Osteocyte (in vitro differentiated cells): ENCODE measurements at places on chromosomes 1 and 21. TPM values are rescaled to one million over a fixed set of nuclear protein-coding genes. Genes with fewer than 3 reads are reported as not detected.
A peak's percentile ranks its signal among the peaks of the same experiment; 100 is the strongest.

DNA sequence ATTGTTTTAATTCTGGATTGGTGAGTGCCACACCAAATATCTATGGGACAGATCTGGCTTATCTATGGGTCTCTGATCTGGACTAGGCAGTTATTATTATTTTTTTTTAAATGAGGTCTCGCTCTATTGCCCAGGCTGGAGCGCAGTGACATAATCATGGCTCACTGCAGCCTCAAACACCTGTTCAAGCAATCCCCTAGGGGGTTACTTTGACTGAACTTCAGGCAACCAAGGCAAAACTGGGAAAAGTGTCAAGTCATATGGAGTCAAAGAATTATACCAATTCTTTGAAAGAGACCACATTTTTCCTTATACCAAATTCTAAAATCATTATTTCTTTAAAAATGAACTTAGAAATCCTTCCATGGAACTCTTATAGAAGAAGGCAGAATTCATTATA lies 129.1 kb upstream of the HOOK1 start:
- no peak for DNase-seq
- no peaks in the 10 kb centered on the region for H3K36me3 ChIP-seq
- H3K27ac ChIP-seq = no peak overlapping the region
- no peak overlapping the region for H3K4me3 ChIP-seq

DNA sequence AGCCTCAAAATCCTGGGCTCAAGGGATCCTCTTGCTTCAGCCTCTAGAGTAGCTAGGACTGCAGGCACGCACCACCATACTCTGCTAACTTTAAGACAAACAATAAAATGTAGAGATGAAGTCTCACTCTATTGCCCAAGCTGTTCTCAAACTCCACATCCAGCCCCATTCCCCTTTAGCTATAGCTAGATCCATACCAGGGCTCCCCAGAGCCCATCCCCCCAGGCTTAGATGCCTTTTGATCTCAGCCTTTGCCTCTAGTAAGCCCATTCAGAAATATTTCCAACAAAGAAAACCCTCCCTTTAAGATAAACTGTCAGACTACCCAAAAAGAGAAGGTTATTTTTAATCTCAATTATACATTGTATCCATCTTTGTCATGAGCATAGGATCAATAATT lies 325.4 kb downstream of the CHRM3 start:
- H3K27ac ChIP-seq = no peak overlapping the region
- no peak overlapping the region for H3K4me3 ChIP-seq
- peaks cover 3% of the 10 kb centered on the region for H3K27me3 ChIP-seq

The PTCH2 gene
- 1.4 TPM in 2 replicates for total RNA-seq

The DNALI1 gene
- 9.4 and 10.5 TPM in 2 replicates for total RNA-seq

- H3K27ac ChIP-seq = peak overlapping the region; percentile 77
- no peaks in the 10 kb centered on the region for H3K27me3 ChIP-seq
- no peak for DNase-seq
- no peak overlapping the region for H3K4me3 ChIP-seq
Measured at GRCh38 chr1:59062743-59063142, 234.2 kb upstream of the FGGY start.

DNA sequence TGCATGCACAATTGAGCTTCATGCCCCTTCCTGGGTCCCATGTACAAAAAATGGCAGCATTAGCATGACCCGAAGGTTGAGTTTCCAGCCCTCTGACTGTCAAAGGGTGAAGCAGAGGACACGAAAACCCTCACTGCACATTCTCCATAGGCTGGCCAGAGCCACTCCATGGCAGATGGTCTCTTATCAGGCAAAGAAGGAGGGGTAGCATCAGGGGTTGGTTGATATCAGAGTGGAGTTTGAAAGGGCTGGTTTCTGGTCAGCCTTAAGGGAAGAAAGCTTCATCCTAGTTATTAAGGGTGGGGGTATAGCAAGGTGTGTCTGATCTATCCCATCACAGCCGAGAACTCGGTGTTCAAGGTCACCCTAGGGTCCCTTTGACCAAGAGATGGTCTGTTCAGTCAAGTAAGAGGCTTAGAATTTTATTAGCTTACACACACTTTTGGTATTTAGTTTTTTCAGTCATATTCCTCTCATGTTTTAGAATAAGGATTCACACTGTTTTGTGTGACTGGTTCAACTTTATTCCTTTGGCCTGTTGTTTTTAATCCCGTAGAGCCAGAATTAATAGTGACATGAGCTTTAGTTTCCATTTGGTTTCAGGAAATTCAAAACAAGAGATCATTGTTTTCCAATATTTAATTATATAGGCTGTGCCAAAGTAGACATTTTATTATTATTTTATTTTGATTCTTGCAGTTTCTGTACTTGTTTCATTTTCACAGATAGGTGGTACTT lies 199.9 kb upstream of the FMN2 start:
- no peaks in the 10 kb centered on the region for H3K36me3 ChIP-seq
- no peak overlapping the region for H3K4me3 ChIP-seq
- no peak for DNase-seq

The GPR61 gene
- not detected in 2 replicates for total RNA-seq

The MIB2 gene
- 105 and 108 TPM in 2 replicates for total RNA-seq

The MEGF6 gene
- total RNA-seq = 255 and 262 TPM in 2 replicates

GRCh38 chr1:227666286-227666685 lies 68.8 kb downstream of the JMJD4 start:
- H3K4me3 ChIP-seq = no peak overlapping the region
- H3K27me3 ChIP-seq = no peaks in the 10 kb centered on the region
- no peaks in the 10 kb centered on the region for H3K4me1 ChIP-seq
- no peak for DNase-seq
- peaks cover 24% of the 10 kb centered on the region for H3K36me3 ChIP-seq
- H3K27ac ChIP-seq = no peak overlapping the region

DNA sequence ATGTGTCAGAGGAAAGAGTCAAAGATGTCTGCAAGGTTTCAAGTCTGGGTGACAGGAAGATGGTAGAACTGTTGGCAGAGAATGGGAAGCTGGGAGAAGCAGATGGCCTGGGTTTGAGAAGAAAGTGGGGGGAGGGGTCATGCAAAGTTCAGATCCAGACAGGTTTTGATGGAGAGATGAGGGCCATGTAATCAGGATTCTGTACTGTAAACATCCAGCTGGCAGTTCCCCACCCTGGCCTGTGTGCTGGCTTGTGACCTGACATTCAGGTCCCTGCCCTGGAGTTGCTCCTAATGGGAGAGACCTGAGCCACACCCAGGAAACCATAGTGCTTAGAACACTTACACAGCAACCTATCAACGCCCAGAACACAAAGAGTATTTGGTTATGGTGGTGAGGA lies 15.6 kb upstream of the ETV3 start:
- H3K27me3 ChIP-seq = peaks cover 21% of the 10 kb centered on the region
- no peak for DNase-seq
- H3K36me3 ChIP-seq = no peaks in the 10 kb centered on the region
- H3K4me3 ChIP-seq = no peak overlapping the region

The HUNK gene
- 0.83 and 1.8 TPM in 2 replicates for total RNA-seq

DNA sequence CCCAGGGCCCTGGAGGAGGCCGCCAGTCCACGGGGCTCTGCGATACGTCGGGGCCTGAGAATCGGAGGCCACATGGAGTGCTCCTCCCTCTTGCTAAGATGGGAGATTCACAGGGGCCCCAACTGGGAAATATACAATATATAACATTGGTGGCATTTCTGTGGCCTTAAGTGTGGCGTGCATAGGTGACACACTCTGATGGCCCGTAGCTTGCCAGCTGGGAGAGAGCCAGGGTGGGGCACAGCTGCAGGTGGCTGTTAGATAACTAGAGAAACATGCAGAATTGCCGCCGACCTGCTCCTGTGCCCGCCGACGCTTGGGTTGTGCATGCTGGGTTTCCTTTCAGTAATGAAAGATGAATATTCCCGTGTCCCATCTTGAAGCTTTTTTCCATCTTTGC lies 30.1 kb downstream of the UMODL1 start:
- no peak for DNase-seq
- H3K4me1 ChIP-seq = peaks cover 43% of the 10 kb centered on the region
- no peak overlapping the region for H3K4me3 ChIP-seq
- H3K27ac ChIP-seq = no peak overlapping the region

GRCh38 chr1:72435025-72435424 lies 152.7 kb upstream of the NEGR1 start:
- peaks cover 17% of the 10 kb centered on the region for H3K4me1 ChIP-seq
- H3K27ac ChIP-seq = no peak overlapping the region
- H3K36me3 ChIP-seq = no peaks in the 10 kb centered on the region

DNA sequence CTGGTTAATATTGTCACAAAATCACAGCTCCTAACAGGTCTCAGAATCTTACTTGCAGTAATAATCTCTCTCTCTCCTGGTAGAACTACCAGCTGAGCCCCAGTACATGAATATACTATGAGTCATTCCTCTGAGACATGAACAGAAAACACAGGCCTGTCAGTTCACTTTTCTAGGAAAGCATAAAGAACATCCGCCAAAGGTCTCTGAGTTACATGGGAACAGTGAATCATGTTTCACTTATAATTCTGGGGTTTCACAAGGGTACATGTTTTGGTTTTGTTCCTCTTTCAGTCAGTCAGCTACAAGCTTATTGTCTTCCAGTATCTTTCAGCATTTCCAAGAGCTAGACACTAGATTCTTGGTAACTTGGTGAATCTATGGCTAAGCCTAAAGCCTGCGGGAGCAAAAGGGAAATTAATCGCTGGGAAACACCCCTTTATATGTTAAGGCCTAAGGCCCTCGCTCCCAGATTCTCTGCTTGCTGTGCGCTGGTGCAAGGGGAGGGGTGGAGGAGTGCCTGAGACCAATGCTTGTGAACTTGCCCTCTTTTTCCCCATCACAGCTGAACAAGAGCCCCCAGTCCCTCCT lies 31.7 kb downstream of the IFNGR2 start:
- no peaks in the 10 kb centered on the region for H3K27me3 ChIP-seq
- peak overlapping the region; percentile 39 for H3K4me3 ChIP-seq
- peak overlapping the region; percentile 89 for H3K27ac ChIP-seq
- H3K36me3 ChIP-seq = peaks cover 41% of the 10 kb centered on the region

The IPO9 gene
- total RNA-seq = 63.3 and 65.0 TPM in 2 replicates

The RUNX3 gene
- total RNA-seq = not detected in 2 replicates

GRCh38 chr1:184805667-184806295 lies 51.1 kb upstream of the EDEM3 start:
- H3K4me1 ChIP-seq = peaks cover 10% of the 10 kb centered on the region
- H3K27me3 ChIP-seq = no peaks in the 10 kb centered on the region
- H3K27ac ChIP-seq = no peak overlapping the region

The LYPLAL1 gene
- 16.0 and 16.9 TPM in 2 replicates for total RNA-seq

- H3K4me3 ChIP-seq = no peak overlapping the region
- no peaks in the 10 kb centered on the region for H3K36me3 ChIP-seq
- peaks cover 37% of the 10 kb centered on the region for H3K27me3 ChIP-seq
- no peaks in the 10 kb centered on the region for H3K4me1 ChIP-seq
- no peak for DNase-seq
Measured at GRCh38 chr1:209815931-209816341, 10.0 kb upstream of the IRF6 start.

DNA sequence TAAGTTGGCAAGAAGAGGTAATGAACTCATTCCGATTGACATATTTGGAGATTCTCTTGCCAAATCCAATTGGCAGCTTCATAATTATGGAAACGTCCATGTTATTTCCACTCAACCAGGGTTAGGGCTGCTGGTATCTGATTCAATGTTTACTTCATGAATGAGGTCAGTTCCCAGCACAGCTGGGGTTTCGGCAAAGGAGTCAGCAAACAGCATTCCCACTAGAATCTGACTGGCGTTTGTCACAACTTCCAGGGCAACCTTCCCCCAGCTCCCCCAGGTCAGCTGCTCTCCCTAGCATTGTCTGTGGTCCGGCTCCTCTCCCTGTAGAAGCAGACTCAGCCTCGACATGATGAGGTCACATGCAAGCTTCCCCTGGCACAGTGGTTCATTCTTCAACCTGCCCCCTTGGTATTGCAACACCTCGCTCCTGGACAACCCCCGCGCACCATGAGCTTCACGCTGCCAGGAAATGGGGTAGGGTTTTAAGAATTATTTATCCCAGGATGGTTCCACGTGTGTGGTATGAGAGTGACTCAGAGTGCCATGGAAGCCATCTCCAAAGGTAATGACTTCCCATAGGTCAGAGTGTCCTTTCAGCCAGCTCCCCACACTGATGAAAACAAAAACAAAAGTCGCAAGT lies 100.7 kb upstream of the SLC25A33 start:
- peaks cover 64% of the 10 kb centered on the region for H3K4me1 ChIP-seq
- H3K27ac ChIP-seq = peak overlapping the region; percentile 74
- H3K27me3 ChIP-seq = no peaks in the 10 kb centered on the region
- H3K4me3 ChIP-seq = no peak overlapping the region

DNA sequence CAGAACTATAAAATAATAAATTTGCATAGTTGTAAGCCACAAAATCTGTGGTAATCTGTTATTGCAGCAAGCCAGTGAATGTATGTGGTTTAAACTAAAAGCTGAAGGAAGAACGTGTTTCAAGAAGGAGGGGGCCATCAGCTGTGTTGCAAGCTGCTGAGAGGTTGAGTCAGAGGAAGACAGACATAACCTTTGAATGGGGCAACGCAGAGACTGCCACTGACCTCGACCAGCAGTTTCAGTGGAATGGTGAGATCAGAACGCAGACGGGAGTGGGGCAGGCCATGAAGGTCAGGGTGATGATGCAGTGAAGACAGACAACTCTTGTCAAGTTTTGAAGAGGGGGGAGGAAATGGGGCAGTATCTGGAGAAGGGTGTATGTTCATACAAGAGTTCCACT lies 23.2 kb upstream of the QSOX1 start:
- no peaks in the 10 kb centered on the region for H3K27me3 ChIP-seq

The ST6GALNAC3 gene
- total RNA-seq = 4.9 and 7.3 TPM in 2 replicates

DNA sequence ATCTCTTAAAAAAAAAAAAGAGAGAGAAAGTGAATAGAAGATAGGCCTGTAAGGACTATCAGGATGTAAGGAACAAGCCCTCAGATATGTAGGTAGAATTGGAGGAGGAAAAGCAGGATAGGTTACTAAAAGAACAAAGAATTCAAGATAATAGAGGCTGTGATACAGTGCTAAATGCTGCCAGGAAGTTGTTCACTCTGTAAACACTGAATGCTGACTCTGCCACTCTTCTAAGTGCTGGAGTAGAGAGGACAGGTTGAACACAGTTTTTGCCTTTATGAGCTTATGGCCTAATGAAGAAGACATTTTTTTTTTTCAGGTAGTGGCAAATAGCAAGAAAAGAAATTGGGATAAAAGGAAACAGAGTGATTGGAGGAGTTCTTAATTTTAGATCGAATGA lies 90.6 kb upstream of the ZNF678 start:
- H3K4me3 ChIP-seq = no peak overlapping the region
- no peak for DNase-seq
- no peak overlapping the region for H3K27ac ChIP-seq

DNA sequence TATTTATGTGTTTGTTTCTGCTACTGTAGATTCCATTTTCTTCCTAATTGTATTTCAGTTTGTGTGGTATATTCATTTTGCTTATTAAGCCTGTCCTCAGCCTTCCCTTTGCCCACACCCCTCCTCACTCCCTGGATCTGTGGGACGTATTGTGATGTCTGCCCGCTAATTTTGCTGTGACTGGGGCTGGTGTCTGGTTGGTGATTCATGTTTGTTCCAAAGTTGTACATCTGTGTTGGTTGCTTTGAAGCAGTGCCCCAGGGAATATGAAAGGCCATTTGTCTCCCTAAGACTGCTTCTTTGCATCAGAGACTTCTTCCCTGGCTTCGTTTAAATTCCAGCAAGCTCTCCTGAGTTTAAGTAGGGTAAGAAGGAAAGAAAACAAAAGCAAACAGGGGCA lies 289.5 kb upstream of the SGIP1 start:
- H3K4me1 ChIP-seq = peaks cover 14% of the 10 kb centered on the region
- no peak overlapping the region for H3K4me3 ChIP-seq
- no peaks in the 10 kb centered on the region for H3K36me3 ChIP-seq
- no peaks in the 10 kb centered on the region for H3K27me3 ChIP-seq
- H3K27ac ChIP-seq = no peak overlapping the region

GRCh38 chr1:110477041-110477440 lies 26.1 kb downstream of the PROK1 start:
- peaks cover 9% of the 10 kb centered on the region for H3K27me3 ChIP-seq
- H3K4me3 ChIP-seq = no peak overlapping the region
- H3K4me1 ChIP-seq = no peaks in the 10 kb centered on the region
- H3K27ac ChIP-seq = no peak overlapping the region

- no peak overlapping the region for H3K27ac ChIP-seq
- H3K27me3 ChIP-seq = no peaks in the 10 kb centered on the region
- DNase-seq = no peak
- no peak overlapping the region for H3K4me3 ChIP-seq
- peaks cover 5% of the 10 kb centered on the region for H3K36me3 ChIP-seq
Measured at GRCh38 chr1:39136638-39137037, 67.9 kb upstream of the MACF1 start.
